ENCODE measurements at places on chromosomes 7 and 10. TPM values are rescaled to one million over a fixed set of nuclear protein-coding genes. Genes with fewer than 3 reads are reported as not detected.

Gene IKZF1
- 118 TPM for total RNA-seq

Gene ING3
- 20.2 TPM for total RNA-seq

Gene RSPH10B
- 3.4 TPM for total RNA-seq

Gene OR13A1
- total RNA-seq, result 3.2 TPM

Gene OR9A2
- not detected for total RNA-seq

Gene TNS3
- 56.6 TPM for total RNA-seq

Gene MYPN
- total RNA-seq, result not detected

Gene DYNC1I1
- 0.40 TPM for total RNA-seq

Gene CXCL12
- not detected for total RNA-seq

Gene PNLIP
- not detected for total RNA-seq

Gene MKX
- total RNA-seq, result not detected

Gene MALSU1
- total RNA-seq, result 169 TPM

Gene UNCX
- not detected for total RNA-seq

Gene POM121C
- 46.1 TPM for total RNA-seq

Gene SEMA3E
- not detected for total RNA-seq

Gene CALHM1
- 0.61 TPM for total RNA-seq

Gene PSAP
- total RNA-seq, result 201 TPM

Gene GIMAP1
- 0.07 TPM for total RNA-seq

Gene SPDYE11
- total RNA-seq, result not detected

Gene BAMBI
- not detected for total RNA-seq

Gene CUTC
- total RNA-seq, result 20.1 TPM

Gene PARG
- 47.6 TPM for total RNA-seq

Gene SPDYE5
- total RNA-seq, result not detected

Gene PLXNA4
- total RNA-seq, result 0.48 TPM

Gene PDE1C
- total RNA-seq, result not detected

Gene FAM25C
- total RNA-seq, result not detected

Gene ACTL6B
- not detected for total RNA-seq

Gene UPK3B
- not detected for total RNA-seq

Gene PPP1R9A
- not detected for total RNA-seq

Gene INSIG1
- total RNA-seq, result 201 TPM

Gene CALML3
- total RNA-seq, result not detected

Gene SCIN
- not detected for total RNA-seq

Gene DLX5
- total RNA-seq, result not detected

Gene CPVL
- not detected for total RNA-seq

Gene ZNF282
- 20.7 TPM for total RNA-seq

Gene OR2A5
- total RNA-seq, result not detected

Gene VSTM4
- total RNA-seq, result not detected

Gene NANOS1
- 3.1 TPM for total RNA-seq

Gene SEMA3D
- total RNA-seq, result not detected

Gene CFTR
- total RNA-seq, result not detected

Gene WNT8B
- total RNA-seq, result not detected

Gene TMEM168
- 27.4 TPM for total RNA-seq

Gene MUC3A
- total RNA-seq, result not detected

Gene FBH1
- 90.1 TPM for total RNA-seq

Gene PHKG1
- total RNA-seq, result 0.22 TPM

Gene CUZD1
- 1.2 TPM for total RNA-seq

Gene MACROH2A2
- not detected for total RNA-seq

Gene FAM131B
- total RNA-seq, result not detected

Gene CYP2C8
- not detected for total RNA-seq

Gene PKD2L1
- total RNA-seq, result 0.25 TPM

Gene ERVW-1
- total RNA-seq, result not detected

Gene NRAP
- not detected for total RNA-seq

Gene MAGI2
- total RNA-seq, result 0.93 TPM

Gene NODAL
- total RNA-seq, result not detected

Gene JAKMIP3
- 0.07 TPM for total RNA-seq

Gene TRIM74
- total RNA-seq, result not detected

Gene ABI1
- 79.8 TPM for total RNA-seq

Gene CRYGN
- total RNA-seq, result not detected

Gene ECHDC3
- not detected for total RNA-seq
